ENCODE measurements at places on chromosomes 12 and 14. TPM values are rescaled to one million over a fixed set of nuclear protein-coding genes. Genes with fewer than 3 reads are reported as not detected.

Gene PTGER2
- total RNA-seq: 44.7 TPM

Gene SNAPC1
- total RNA-seq: 5.9 TPM

- no peak for DNase-seq
Observed at GRCh38 chr12:15206831-15207389, 14.3 kb downstream of the RERG start.

DNA sequence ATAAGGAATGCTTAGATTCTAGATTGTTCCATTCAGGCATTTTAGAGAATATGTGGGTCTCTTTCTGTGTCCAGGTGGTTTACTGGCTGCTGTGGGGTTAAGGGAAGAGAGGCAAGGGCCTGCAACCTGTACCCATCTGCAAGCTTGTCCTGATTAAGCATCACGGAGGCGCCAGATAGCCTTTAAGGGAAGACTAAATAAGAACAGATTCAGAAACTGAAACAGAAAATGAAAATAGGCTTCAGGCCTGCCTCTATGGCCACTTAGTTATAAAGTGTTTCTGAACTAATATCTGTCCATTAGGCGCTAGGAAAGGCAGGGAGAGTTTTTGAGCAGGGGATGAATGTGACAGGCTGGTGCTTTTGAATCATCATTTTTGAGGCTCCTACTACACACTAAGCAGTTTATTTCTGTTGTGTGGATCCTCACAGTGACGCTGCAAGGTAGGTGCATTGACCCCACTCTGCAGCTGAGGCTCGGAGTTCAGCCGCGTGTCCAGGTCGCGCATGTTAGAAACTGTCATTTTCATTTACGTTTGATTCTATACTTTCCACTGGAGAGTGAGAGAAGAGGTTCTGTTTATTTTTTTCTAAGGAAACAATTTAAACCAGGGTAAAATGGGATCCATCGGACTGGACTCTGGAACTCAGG, 47.4 kb downstream of the SLC6A12 start:
- no peak for DNase-seq

Gene ETFBKMT
- 4.9 TPM for total RNA-seq

GRCh38 chr12:103524238-103524875, 28.6 kb upstream of the C12orf42 start:
- DNase-seq: no peak

GRCh38 chr12:82593901-82594396, 92.8 kb upstream of the TMTC2 start:
- DNase-seq: no peak

Gene FAM186B
- total RNA-seq: 0.42 TPM

Gene SIX6
- not detected for total RNA-seq

GRCh38 chr12:46921048-46921763, 95.4 kb upstream of the SLC38A4 start:
- no peak for DNase-seq

DNA sequence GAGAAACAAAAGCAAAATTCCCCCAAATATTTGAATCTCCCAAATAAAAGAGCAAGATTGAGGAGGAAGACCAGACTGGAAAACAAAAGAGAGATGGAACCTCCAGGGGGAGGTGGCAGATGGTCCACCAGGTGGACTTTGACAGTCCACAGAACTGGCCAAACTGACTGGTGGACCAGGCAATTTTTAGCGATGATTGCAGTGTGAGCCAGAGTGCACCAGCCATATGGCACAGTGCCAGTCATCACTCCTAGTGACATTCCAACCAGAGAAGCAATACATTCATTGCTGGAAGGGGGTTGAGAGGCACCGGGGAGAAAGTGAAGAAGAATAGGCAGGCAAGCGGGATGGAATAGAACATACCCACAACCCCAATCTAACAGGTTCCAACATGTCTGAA, 182.9 kb downstream of the EXOC5 start:
- DNase-seq: no peak

- no peak for DNase-seq
Observed at GRCh38 chr12:117050060-117050459, 49.2 kb downstream of the TESC start.

- no peak for DNase-seq
Observed at GRCh38 chr14:105388110-105388951, 10.0 kb upstream of the TEX22 start.

- DNase-seq: no peak
Observed at GRCh38 chr12:132030367-132031038, 80.8 kb downstream of the EP400 start.

Gene OTX2
- not detected for total RNA-seq

DNA sequence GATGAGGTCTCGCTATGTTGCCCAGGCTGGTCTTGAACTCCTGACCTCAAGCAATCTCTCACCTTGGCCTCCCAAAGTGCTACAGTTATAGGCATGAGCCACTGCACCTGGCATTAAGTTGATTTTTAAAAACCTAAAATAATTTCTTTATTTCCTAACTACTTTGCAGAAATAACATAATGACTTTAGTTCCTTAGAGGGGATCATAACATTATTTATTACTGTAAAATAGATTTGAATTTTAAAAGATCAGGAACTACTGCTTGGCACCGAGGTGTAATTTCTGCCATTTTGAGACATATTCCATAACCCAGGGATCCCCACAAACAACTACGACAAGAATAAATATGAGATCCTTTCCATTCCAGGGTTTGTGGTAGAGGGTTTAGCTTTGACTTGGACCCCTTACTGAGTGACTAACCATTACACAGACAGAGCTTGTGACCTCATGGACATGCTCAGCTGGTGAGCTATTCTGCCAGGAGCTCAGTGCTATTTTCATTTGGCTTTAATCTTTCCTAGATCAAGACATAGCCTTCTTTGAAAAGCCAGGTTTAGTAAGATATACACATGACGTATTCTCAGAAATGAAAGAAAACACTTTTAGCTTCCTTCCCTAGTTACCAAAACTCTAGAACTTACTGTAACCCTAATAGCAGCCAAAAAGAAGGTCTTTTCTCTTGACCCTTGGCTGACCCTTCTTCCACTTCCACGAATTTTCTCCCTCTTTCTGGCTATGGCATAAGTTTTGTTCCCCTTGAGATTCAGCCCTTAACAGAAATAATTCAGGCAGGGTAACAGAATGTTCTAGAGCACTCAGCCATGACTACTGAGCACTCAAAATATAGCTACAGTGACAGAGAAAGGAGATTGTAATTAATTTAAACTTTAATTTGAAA, 75.1 kb upstream of the NUDT4 start:
- DNase-seq: no peak

GRCh38 chr12:115936997-115937916, 340.2 kb downstream of the MED13L start:
- DNase-seq: no peak

Gene JAG2
- total RNA-seq: 10.8 TPM

- no peak for DNase-seq
Observed at GRCh38 chr14:98280436-98280835, 991.6 kb downstream of the BCL11B start.

GRCh38 chr12:21613931-21614330, 9.3 kb upstream of the GYS2 start:
- DNase-seq: no peak

- DNase-seq: no peak
Observed at GRCh38 chr14:44910821-44911220, 50.9 kb downstream of the KLHL28 start.

- DNase-seq: peak; percentile 92
Observed at GRCh38 chr14:23588884-23589598, 10.5 kb upstream of the JPH4 start.

Gene SLCO1C1
- not detected for total RNA-seq

Gene VDR
- total RNA-seq: 7.1 TPM
